ENCODE measurements at places on chromosomes 2 and 18.
A peak's percentile ranks its signal among the peaks of the same experiment; 100 is the strongest.

GRCh38 chr18:49061239-49061990 lies 110.7 kb upstream of the SMAD7 start:
- no peak for DNase-seq

DNA sequence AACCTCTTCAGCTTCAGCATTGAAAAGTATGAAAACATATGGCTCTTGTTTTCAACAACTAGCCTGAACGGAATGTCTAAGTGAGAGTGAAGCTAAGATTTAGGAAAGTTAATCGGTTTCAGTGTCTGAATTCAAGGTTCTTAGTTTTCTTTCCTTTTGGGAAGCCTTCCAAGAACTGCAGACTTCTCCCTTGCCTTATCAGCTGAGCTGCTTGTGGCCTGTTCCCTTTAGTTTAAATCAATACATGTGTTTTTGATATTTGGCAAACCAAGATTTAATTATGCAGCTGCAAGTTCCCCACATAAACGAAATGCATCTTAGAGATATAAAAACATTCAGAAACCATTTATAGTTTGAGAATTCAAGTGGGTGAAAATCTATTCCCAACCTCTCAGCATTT lies 274.3 kb upstream of the NRP2 start:
- DNase-seq = no peak

GRCh38 chr2:97693476-97693875 lies 19.9 kb upstream of the ZAP70 start:
- DNase-seq = no peak

DNA sequence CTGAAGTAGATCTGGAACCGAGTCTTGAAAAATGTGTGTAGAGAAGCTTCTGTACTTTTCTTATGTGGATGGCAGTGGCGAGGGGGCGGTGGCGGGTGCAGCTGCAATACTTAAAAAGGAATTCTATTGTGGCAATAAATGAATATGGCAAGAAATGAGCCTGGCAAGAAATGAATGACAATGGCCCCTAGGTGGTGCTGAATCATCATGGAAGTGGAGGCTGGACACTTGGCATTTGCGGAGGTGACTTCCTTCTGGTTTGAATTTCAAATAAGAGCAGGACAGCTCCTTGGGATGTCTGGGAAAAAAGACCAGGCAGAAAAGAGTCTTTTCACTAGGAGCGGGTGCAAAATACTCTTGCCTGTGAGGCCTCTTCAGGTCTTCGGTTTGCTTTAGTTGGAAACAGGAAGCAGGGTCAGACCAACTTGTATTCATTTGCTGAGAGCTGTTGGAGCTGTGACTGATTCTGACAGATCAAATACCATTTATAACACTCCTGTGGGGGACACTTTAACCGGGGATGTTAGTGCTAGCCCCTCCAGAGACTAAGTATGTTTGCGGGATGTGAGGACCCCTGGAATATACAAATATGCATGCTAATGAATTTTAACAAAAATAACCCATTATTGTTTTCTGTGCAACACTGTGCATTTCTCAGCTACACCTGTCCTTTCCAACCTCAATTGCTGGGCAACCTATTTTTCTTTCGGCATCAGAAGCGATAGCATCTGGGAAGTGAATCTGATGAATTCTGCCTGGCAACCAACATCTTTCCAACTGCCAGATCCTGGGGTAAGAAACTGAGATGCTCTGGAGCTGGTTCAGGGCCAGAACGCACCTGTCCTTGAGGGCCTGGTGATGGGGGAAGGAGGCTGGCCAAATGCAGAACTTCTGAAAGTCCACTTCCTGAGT lies 35.4 kb downstream of the FASTKD2 start:
- DNase-seq = peak; percentile 90

- DNase-seq = no peak
Measured at GRCh38 chr2:225091336-225091735, 49.1 kb upstream of the DOCK10 start.

GRCh38 chr2:128549646-128550260 lies 231.1 kb upstream of the HS6ST1 start:
- no peak for DNase-seq

DNA sequence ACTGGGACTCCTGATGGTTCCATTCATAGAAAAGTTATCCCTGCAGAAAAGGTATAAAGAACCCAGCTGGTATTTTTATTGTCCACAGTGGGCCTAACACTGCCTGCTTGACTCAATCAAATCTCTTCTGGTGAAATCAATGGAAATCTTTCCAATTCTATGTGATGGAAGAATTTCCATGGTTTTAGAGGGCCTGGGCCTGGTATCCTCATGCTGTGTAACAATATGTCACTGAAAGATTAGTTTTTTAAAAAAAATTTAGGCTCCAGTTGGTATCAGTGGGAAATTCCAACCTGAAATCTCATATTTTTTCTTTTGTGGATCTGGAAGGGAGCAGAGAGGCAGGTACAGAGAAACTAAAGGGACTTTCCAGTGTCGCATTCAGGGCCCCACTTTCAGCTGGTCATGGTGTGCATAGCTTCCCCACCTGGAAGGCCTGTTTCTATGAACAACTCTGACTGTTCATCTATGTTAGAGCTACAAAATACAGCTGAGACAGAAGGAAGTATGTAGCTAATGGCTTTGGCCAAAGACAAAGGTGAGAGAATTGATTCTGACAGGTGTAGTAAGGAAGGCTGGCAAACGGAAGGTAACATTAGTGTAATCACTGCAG lies 20.9 kb downstream of the NEB start:
- DNase-seq = no peak

GRCh38 chr2:118800736-118801135 lies 46.7 kb downstream of the EN1 start:
- DNase-seq = no peak

GRCh38 chr18:43970656-43971055 lies 693.4 kb upstream of the SYT4 start:
- no peak for DNase-seq

GRCh38 chr2:120497261-120497977 lies 151.5 kb downstream of the INHBB start:
- DNase-seq = no peak

DNA sequence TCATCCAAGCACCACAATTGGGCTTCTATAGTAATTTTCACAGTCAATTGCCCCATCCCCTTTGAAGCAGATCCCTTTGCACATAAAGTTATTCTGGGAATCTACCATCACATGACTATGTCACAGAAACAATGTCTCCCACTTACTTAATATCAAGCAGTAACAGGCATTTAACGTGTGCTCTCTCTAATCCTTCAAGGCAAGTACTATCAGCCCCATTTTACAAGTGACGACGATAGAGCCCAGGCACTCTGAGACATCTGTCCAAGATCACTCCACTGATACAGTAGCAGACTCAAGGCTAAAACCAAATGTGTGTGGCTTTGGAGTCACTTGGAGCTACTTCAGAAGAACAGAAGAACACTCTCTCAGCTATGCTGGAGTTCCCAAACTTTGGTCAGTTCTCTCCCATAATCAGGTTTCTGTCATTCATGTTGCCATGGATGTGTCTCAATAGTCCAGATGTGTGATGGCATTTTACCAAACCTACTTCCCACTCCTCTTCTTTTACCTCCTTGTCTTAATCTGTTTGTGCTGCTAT lies 39.7 kb downstream of the PID1 start:
- DNase-seq = no peak

- DNase-seq = no peak
Measured at GRCh38 chr18:57294547-57294946, 57.8 kb upstream of the ST8SIA3 start.

DNA sequence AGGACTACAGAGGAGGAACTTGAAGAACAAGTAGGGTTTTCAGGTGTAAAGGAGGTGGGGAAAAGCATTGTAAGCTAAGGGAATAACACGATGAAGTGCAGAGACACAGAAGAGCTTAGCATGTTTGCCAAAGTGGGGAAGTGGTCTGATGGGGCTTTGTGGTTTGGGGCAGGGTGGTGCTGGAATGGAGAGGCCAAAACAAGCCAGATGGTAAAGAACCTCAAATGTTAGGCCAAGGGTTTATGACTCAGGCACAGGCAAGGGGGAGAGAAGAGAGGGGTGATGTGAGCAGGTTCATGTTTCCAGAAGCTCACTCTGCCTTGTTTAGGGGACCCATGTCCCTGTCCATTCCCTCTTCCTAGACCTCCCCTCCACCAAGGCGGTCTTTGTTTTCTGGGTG lies 104.5 kb upstream of the YWHAQ start:
- DNase-seq = no peak

DNA sequence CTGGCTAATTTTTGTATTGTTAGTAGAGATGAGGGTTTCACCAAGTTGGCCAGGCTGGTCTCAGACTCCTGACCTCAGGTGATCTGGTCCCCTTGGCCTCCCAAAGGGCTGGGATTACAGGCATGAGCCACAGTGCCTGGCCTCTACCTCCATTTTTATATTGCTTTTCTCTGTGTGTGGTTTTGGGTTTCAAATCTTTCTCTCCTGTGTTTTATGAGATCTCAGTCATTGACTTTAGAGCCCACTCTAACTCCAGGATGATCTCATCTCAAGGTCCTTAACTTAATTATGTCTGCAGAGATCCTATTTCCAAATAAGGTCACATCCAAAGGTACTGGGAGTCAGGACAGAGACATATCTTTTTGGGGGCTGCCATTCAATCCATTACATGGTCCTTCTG lies 24.7 kb downstream of the ARL4C start:
- no peak for DNase-seq

All from NCI-H1694 (cell line).